ENCODE measurements at places on chromosomes 5 and 9.

DNA sequence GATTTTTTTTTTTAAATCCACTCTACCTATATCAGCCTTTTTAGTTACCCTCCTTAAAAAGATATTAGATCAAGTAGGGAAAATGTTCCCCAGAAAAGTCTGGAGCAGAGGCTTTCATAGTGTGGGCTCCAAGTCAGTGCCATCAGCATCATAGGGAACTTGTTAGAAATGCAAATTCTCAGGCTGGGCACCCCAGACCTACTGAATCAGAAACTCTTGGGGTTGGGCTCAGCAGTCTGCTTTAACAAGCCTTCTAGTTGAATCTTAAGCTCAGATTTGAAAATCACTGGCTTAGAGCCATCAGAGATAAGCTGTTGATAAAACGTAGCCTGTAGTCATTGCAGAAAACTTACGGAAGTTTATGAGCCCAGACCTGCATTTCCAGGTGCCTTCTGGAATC lies 140.1 kb downstream of the TMEM38B start:
- no peak for DNase-seq

DNA sequence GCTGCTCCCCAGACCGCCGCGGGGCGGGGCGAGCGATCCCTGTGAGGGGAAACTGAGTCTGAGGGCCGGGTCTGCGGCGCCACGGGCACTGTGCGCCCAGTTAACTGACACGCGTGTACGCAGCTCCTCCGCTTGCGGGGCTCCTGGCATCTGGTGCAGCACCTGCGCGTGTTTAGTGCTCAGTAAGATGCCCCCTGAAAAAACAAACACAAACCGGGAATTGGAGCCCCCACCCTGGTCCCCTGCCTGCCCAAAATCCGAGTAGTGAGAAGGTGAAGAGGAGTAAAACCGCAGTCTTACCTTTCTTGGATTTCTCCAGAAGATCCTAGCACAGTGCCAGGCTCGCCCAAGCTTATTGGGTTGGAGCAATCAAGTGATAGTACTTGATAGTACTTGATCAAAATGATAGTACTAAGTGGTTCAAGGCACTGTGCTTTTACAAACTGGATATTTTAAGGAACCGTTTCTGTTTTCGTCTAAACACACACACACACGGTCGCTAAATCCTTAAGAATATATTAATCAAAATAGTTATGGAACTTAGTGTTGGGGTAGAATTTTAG lies 2.7 kb upstream of the TRAF1 start:
- DNase-seq: no peak

GRCh38 chr5:151030056-151030336 lies 9.6 kb downstream of the GPX3 start:
- DNase-seq: no peak

DNA sequence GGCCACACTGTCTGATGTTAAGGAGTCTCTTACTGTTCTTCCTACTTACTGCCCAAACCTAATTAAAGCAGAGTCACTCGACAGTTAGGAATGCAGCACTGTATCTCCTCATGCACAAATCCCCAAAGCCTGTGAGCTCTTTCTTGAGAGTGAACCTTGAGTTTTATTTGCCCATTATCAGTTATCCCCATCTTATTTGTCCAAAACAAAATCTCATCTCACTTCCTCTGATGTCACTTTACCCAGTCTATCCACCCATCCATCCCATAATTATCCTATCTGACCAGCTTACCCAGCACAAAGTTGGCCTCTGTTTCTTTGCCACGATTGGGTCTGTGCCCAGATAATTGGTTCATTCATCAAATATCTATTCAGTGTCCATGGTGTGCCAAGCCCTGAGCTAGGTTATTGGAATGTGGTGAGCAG lies 250.8 kb downstream of the SLIT3 start:
- DNase-seq: no peak

- no peak for DNase-seq
Observed at GRCh38 chr5:149360272-149360671, 2.4 kb downstream of the PCYOX1L start.

GRCh38 chr9:107759009-107759822 lies 269.6 kb upstream of the KLF4 start:
- DNase-seq: no peak

GRCh38 chr9:109812331-109812730 lies 32.3 kb downstream of the PALM2AKAP2 start:
- no peak for DNase-seq

- DNase-seq: no peak
Observed at GRCh38 chr5:54785729-54786591, 199.4 kb downstream of the ESM1 start.

DNA sequence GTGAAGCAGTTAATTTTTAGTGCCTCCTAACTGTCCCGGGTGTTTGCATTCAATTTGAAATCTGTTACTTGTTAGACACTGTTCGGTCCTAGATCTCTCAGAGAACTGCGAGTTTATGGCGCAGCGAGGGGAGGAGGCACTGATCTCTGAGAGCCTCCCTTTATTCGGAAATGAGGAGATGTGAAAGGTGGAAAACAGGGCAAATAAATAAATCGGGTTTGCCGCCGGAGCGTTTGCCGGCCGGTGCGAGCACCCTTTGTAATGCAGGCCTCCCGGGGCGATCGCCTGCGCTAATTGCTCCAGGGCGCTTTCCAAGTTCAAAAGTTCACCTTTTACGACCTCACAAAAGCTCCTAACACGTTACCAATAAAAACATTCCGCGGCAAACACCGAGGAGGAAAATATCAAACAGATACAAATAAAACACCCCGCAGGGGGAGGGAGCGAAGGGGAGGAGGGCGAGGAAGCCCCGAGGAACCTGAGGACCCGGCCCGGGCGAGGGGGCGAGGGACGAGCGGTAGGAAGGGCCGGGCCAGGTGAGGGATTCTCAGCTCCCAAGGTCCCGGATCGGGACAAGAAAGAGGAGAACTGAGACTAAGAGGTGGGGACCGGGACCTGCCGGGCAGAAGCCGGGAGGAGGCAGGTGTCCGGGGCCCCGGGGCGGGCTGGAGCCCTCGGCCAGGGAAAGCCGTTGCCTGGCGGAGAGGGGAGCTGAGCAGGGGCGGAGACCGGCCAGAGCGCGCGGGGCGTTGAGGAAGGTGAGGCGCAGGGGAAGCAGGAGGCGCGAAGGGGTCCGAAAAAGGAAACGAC lies 1.4 kb downstream of the NR6A1 start:
- no peak for DNase-seq

- DNase-seq: no peak
Observed at GRCh38 chr9:123522251-123522650, 166.3 kb downstream of the CRB2 start.

- DNase-seq: no peak
Observed at GRCh38 chr9:35909687-35910612, 660 bp downstream of the SPAAR start.

- no peak for DNase-seq
Observed at GRCh38 chr5:10619649-10620048, 55.8 kb downstream of the ANKRD33B start.

DNA sequence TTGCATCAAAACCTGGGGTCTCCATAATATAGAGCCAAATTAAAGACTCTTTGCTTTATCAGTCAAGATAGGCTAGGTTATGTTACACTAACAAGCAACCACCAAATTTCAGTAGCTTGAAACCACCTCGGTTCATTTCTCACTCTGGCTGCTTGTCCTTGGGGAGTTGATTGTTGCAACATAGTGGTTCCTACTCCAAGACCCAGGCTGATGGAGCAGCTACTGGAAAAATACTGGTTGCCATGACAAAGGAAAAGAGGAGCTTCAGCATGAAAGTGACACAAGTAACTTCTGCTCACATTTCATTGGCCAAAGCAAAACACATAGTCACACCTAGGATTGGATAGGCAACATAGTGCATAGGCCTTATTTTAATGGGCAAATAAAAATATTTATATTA lies 18.5 kb upstream of the RCL1 start:
- DNase-seq: no peak

- DNase-seq: no peak
Observed at GRCh38 chr5:79547982-79548381, 34.0 kb upstream of the HOMER1 start.

DNA sequence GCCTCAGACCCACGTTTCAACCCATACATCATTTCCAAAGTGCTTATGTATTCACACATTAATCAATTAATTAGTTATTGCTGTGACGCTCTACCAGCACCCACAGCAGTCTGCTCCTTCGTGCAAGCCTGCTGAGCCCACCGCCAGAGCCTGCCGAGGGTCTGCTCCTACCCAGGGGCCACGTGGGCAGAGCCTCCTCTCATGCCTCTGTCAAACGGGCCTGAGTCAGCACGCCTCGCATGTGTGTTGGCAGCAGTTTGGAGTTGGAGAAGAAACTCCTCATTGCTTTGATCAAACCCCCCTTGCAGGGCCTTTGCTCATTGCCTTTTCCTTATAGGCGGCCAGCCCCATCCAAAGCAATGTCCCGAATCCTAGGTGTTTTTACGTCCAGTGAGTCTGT lies 256.2 kb upstream of the IRX4 start:
- DNase-seq: no peak

- no peak for DNase-seq
Observed at GRCh38 chr5:121987052-121987684, 25.4 kb downstream of the SRFBP1 start.

- DNase-seq: no peak
Observed at GRCh38 chr9:106655966-106656365, 207.0 kb upstream of the ZNF462 start.

DNA sequence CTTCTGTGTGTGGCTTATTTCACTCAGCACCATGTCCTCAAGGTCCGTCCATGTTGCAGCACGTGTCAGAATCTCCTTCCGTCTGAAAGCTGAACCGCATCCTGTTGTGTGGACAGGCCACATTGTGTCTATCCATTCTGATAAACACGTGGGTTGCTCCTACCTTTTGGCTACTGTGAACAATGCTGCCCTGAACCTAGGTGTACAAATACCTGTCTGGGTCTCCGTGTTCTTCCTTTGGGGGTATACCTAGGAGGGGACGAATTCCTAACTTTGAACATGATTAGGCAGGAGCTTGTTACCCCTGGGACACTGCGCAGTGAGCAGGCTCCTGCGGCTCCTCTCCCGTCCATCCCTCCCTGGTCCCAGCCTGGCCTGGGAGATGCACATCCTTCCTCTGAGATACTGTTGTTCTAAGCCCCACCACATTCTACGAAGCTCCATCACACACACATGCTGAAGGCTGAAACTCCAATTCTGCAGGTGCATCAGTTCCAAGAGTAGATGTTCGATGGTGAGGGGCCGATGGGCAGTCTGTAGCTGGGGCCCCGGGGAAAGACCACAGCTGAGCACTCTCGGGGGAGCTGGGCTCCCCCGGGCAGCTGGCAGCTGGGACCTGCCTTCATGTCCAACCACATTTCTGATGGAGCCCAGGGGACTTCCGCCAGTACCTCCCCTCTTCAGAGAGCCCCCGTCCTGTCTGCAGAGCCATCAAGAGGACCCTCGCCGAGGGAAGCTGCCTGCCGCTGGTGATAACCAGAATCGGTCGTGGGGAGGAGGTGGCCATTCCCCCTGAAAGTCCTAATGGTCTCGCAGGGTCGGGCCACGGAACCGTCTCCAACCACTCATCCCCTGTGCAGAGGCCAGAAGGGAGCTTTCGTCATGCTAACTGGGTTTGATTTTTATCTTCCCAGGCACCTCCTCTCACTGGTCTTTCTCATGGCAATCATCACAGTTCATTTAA lies 120.9 kb downstream of the COL23A1 start:
- DNase-seq: no peak

- DNase-seq: no peak
Observed at GRCh38 chr5:172854451-172854871, 20.4 kb downstream of the ERGIC1 start.

DNA sequence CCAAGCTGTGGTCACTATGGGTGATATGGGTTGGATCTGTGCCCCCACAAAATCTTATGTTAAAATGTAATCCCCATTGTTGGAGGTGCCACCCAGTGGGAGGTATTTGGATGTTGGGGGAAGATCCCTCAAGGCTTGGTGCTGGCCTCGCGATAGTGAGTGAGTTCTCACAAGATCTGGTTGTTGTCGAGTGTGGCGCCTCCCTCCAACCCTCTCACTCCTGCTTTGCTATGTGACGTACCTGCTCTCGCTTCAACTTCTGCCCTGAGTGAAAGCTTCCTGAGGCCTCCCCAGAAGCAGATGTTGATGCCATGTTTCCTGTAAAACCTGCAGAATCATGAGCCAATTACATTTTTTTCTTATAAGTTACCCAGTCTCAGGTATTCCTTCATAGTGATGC lies 35.5 kb downstream of the UGT3A2 start:
- DNase-seq: no peak

- no peak for DNase-seq
Observed at GRCh38 chr5:87300744-87301143, 33.1 kb downstream of the RASA1 start.

DNA sequence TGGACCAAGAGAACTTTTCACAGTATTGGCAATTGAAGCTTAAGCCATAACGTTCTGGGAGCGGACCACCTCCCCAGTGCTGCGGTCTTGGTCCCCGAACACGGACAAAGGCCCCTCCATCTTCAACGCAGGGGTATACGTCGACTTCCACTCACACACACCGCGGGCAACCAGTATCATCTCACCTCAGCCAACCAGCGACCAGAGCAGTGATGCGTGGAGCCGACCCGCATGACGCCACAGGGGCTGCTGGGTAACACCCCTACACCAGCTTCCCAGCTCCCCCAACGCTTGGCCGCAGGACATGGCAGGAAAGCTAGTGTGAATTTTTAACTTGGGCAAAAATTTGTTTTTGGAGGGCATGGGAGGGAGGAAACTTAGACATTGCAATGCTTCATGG lies 77.3 kb upstream of the PLCXD3 start:
- no peak for DNase-seq

- no peak for DNase-seq
Observed at GRCh38 chr9:4866239-4866969, 73.7 kb downstream of the RCL1 start.
